Left renal pelvis (tissue), 4 donors: ENCODE measurements at places on chromosomes 5 and 9.
A peak's percentile ranks its signal among the peaks of the same experiment; 100 is the strongest.

DNA sequence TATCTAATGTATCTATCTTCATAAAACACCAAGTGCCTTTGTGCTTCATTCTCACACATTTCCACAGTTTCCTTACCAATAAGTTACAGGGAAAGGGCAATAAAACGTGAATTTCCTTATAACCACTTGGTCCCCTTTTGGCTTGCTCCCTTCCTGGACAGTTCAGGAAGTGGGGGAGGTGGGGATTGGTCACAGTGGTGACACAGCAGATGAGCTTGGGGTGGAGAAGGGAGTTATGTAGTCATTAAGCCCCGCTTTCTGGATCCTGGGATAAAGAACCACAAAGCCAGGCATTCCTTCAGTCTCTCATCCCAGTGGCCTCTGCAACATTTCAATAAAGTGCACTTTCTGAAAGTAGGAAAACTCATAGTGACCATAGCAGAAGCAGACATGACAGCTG, 47.1 kb upstream of the FYB1 start:
- DNase-seq, result no peak

DNA sequence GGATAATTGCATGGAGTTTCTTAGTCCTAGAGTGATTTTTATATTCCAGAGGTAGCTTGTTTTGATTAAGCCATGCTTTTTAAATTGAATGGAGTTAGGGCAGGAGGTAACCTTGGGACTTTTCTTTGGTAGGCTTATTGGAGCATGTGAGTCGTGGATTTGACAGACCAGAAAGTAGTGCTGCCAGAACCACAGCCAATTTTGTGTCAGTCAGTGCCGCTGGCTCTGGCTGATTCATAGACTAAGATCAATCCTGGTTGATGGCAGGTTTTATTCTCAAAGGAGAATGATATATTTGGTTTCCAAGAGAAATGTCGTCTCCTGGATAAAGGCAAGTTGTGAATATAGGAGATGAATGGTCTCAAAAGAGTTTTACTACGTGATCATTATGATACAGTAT, 20.3 kb downstream of the RAI14 start:
- DNase-seq, result no peak

DNA sequence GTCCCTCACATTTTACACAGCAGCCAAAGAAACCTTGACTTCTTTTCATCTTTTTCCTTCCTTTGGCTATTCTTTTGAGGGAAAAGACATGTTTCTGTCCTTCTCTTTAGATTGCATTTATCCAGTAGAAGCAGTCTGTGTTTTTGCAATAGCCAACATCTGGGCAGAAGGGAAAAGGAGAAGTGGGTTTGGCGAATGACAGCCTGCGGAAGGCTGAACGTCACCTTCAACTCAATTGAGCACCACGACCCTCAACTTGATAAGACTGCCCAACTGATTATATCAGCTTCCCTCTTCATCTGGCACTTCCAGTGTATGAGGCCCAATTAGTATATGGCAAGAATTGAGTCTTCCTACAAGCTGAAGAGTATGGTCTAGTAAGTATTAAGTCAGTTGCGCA, 1997.6 kb upstream of the WWC1 start:
- DNase-seq, result no peak

DNA sequence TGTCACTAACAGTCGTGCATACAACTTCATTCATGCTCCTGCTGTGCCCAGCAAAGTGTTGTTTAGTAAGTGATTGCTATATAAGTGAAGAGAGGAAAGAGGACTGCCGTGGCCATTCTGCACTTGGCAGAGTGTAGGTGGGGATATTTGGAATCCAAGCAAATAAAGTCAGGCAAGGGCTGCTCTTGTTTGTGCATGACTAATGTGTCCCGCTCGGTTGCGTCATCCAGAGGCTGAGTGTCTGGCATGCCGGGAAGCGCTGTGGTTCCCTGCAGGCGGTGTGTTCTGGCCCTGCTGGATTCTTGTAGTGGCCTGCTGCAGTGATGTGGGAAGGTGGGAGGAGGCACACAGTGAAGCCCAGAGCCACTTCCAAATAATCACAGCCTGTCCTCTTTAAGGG, 136.9 kb upstream of the ANKH start:
- no peak for DNase-seq

- no peak for DNase-seq
These were observed 26.9 kb upstream of the SH3PXD2B start for GRCh38 chr5:172481011-172481800.

DNA sequence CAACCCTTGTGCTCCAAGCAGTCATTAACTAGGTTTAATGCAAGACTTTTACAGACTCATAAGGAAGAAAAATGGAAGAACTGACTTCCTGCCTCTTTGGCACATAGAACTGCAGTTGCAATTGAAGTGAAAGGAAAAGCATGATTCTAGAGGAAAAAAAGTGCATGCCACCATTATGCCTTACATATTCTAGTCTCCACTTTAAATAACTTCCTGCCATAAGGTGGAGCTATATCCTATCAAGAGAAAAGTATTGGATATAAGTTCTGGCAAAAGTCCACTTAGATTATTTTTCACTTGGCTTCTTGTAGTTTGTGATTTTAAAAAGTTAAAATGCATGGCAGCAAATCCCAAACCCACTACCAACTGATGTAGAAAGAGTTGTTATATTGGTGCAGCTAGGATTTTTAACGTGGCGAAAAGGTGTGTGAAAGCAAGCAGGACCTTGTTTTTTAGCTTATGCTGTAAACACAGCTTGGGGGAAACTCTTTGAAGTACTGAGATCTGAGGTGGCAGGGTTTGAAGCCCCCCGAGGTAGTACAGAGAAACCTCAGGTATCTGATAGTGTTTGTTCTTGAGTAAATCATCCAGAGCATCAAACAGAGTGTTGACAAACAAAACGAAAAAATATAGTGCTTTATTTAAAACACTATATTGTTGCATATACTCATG, 117.9 kb downstream of the ANXA1 start:
- no peak for DNase-seq

- DNase-seq, result no peak
These were observed 199.6 kb upstream of the RGMB start for GRCh38 chr5:98573834-98574320.

DNA sequence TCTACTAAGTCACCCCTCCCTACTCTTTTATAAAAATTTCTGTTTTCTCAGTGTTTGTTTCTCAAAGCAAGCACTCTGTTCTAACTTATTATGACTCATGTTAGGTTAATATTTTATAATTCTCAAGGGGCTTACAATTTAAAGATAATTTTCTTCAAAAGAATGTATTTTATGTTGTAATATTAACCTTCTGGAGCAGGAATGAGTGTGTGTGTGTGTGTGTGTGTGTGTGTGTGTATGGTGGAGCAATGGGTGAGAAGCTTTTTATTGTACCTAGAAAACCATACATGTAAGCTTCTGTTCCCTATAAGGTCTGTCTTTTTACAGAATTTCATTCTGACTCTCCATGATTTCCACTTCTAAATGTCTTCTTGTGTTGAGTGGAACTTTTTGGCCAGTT, 63.0 kb downstream of the PBX3 start:
- no peak for DNase-seq

GRCh38 chr5:154133591-154133990, 56.9 kb upstream of the GALNT10 start:
- DNase-seq, result no peak

DNA sequence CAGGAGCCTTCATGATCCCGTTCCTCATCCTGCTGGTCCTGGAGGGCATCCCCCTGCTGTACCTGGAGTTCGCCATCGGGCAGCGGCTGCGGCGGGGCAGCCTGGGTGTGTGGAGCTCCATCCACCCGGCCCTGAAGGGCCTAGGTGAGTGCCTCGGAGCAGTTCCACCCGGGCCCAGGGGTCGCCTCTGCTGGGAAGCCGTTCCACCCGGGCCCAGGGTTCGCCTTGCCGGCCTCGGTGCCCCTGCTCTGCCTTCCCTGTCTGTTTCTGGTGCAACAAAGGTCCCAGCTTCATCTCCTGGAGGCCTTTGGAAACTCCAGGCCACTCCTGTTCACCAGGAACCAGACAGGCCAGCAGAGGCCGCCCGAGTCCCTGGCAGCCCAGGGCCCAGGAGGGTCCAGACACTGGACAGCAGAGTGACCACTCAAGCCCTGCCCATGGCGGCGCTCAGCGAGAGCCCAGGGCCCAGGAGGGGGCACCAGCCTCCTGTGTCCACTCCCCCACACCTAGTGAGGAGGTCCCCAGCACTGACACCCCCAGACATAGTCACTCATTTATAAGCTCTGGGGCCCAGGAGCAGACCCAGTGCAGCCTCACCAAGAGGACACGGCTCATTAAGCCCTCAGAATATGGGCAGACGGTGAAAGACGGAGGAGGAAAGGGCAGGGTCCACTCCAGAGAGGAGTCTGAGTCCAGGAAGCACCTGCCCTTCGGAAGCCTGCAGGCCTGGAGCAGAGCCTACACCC, 7.5 kb downstream of the SLC6A19 start:
- peak; percentile 43 for DNase-seq

DNA sequence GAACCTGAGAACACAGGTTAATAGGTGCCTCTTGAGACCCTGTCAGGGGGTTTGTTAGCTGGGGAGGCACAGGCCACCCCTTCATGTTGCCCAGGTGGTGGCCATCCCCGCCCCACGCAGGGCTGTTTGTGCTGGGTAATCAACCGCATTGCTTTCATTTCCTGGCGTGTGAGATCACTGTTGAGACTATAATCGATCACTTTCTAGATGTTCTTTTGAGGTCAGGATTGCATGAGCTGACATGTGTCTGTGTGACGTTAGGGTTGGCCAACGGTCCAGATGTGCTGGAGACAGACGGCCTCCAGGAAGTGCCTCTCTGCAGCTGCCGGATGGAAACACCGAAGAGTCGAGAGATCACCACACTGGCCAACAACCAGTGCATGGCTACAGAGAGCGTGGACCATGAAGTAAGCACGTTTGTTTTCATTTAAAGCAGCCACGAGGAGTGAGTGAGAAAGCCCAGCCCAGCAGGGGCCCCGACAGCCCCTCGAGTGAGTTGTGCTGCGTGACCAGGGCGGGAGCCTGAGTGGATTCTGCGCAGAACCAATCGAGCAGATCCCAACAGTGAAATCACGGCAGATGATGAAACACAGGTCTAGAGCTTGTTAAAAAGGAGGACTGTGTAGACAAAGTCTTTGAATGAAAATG, 115.0 kb upstream of the CACNA1B start:
- no peak for DNase-seq

DNA sequence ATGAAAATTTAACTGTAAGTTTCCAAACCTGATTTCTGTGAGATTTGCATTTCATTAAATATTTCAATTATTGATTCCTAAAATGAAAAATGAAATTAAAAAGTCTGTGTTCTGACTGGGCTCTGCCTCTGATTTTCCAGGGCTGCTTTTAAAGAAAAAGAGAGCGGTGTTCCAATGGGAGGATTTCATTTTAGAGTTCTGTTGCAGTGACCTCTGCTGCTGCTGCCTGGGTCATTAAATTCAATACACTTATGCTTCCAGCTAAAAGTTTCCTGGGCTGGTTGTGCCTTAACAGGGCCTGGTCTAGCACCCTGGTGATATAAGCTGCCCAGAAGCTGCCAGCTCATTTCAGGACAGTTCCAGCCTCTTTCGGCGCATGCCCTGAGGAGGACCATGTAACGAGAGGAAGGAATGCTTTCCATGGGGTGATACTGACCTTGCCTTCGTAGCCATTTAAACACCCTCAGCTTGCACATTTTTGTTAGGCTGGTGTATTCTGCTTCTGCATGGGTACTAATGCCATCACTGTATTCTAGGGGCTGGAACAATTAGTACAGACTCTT, 93.3 kb downstream of the TMEM174 start:
- DNase-seq, result no peak

- no peak for DNase-seq
These were observed 267.3 kb downstream of the IRX1 start for GRCh38 chr5:3862906-3863305.

GRCh38 chr5:77095189-77095588, 8.1 kb upstream of the ZBED3 start:
- no peak for DNase-seq

- DNase-seq, result no peak
These were observed 753.2 kb downstream of the TLR4 start for GRCh38 chr9:118457171-118458000.

DNA sequence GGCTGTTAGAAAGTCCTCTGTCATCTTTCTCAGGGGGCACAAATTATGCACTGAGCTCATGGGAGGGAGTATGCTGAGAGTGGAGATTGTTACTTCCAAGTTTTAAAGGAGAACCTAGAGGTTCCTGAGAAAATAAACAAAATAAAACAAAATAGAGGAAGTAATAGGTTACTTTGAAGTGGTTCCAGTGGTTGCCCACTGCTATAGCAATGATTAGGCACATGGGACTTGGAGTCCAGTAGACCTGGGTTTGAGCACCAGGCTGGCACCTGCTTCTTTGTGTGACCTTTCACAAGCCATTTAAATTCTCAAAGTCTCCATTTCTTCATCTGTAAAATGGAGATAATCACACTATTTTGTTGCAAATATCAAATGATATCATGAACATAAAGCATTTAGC, 13.8 kb upstream of the CDC23 start:
- no peak for DNase-seq

- DNase-seq, result no peak
These were observed 679 bp downstream of the B4GALT1 start for GRCh38 chr9:33166231-33167083.

DNA sequence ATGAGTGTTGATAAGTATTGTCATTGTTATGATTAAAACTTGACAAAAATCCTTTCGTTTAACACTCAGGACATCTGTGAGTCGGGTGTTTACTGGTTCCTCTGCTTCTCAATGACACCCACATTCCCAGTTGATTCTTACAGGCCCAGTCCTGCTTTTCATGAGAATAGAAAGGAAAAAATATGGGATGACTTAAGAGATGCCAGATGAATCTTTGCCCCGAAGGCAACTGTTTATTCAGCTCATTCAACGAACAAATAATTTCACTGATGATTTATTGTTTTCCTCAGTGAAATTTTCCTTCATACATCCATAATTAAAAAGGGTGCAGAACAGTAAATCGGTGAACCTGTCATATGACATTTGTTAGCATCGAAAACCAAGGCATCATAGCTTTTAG, 452.4 kb upstream of the WWC1 start:
- no peak for DNase-seq

- no peak for DNase-seq
These were observed 48.9 kb downstream of the ADRB2 start for GRCh38 chr5:148875205-148875875.

DNA sequence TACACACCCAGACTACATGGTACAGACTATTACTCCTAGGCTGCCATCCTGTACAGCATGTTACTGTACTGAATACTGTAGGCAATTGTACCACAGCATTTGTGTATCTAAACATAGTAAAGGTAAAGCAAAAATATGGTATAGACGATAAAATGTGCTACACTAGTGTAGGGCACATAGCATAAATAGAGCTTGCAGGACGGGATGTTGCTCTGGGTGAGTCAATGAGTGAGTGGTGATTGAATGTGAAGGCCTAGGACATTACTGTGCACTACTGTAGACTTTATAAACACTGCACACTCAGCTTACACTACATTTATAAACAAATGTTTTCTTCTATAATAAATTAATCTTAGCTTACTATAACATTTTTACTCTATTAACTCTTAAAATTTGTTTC, 25.6 kb downstream of the ANKRD55 start:
- no peak for DNase-seq

DNA sequence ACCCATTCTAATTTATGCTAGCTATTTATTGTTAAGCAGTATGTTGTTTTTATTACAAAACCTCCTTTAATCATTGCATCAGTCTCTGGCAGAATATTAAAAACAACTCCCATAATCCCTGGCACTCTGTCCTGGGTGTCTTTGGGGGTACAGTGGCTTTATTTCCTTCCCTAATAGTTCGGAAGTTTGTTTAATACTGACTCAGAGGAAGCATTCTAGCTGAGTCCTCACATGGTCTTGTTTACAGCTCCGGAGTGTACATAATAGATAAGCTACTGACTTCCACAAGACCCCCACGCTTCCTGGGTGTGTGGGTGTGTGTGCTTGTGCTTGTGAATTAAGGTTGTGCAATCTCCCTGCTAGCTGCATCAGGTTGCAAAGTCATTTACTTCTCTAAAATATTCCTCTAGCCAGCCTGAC, 149.8 kb upstream of the CDKN2B start:
- no peak for DNase-seq
